ENCODE measurements at places on chromosomes 16 and 17.
A peak's percentile ranks its signal among the peaks of the same experiment; 100 is the strongest.

- DNase-seq, result no peak
Observed at GRCh38 chr17:73782641-73783381, 138.6 kb upstream of the SDK2 start.

DNA sequence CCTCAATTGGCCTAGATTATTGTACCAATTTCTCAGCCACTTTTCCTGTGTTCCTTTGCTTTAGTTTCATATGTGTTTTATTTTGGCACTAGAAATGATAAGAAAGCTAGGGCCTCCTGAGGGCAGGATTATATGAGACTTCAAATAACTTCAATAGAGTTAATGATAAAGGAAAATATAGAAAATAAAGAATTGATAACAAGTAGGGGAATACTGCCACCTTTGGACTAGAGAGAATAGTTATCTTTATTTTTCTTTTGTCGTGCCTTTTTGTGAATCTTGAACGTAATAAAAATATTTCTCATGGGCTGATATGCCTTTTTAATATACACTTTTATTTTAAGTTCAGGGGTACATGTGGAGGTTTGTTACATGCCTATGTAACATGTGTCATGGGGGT, 29.3 kb upstream of the RBL2 start:
- no peak for DNase-seq

GRCh38 chr16:66254106-66254505, 112.4 kb upstream of the CDH5 start:
- DNase-seq, result no peak

- DNase-seq, result no peak
Observed at GRCh38 chr16:739560-740458, 988 bp downstream of the CIAO3 start.

DNA sequence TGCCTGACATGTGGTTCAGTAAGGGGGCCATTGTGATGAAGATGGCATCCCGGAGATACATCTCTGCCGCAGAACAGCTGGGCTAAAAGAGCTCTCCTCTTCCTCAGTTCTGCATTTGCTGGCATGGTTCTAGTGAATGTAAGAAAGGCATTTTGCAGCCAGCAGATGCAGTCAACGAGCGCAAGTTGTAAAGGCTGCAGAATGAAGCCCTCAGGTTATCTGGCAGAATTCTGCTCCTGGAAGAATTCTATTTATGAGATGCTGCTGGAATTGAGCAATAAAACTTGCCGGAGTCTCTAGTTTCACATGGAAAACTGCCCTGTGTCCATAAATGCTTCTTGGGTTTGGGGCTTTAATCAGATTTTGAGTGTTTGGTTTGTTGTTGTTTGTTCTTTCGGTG, 176.8 kb upstream of the HSBP1 start:
- no peak for DNase-seq

DNA sequence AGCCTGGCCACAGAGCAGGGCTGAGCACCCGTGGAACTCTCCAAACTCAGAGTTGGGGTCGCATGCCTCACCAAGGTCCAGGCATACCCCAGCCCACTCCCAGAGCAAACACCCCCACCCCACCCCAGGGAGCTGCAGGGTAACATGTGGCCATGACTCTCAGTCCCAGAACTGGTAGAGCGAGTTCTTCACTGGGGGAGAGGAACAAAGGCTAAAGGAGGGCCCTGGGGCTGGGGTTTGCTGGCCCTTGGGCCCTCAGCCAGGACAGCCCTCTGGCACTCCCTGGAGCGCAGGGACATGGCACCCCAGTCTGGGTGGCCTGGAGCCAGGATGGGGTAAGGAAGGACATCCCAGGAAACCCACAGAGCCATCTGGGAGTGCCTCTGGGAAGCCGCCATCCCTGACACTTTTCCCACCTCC, 4.2 kb downstream of the HID1 start:
- DNase-seq, result no peak

- DNase-seq, result no peak
Observed at GRCh38 chr16:85584819-85585282, 28.3 kb upstream of the GSE1 start.

- DNase-seq, result peak; percentile 81
Observed at GRCh38 chr17:7932949-7933348, 943 bp downstream of the CNTROB start.

DNA sequence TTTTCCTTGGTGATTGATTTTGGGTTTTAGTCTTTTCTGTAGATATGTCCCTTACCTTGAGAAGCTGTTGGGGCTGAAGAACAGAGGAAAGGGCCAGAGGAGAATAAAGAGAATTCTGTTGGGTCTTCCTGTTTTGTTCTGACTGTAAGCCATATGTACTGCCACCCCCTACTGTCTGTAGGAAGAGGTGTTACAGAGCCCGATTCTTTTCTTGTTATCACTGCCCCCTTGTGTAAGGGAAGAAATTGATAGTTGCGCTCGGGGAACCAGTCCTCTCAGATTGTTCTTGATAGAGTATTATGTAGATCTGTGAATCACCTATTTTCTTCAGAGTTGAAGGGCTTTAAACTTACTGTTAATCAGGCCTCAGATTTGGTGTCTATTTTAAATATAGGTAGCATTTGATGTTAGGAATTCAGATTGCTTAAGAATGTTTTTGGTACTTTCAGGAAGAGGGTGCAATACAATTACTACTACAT, 2.4 kb downstream of the TANC2 start:
- peak; percentile 89 for DNase-seq

DNA sequence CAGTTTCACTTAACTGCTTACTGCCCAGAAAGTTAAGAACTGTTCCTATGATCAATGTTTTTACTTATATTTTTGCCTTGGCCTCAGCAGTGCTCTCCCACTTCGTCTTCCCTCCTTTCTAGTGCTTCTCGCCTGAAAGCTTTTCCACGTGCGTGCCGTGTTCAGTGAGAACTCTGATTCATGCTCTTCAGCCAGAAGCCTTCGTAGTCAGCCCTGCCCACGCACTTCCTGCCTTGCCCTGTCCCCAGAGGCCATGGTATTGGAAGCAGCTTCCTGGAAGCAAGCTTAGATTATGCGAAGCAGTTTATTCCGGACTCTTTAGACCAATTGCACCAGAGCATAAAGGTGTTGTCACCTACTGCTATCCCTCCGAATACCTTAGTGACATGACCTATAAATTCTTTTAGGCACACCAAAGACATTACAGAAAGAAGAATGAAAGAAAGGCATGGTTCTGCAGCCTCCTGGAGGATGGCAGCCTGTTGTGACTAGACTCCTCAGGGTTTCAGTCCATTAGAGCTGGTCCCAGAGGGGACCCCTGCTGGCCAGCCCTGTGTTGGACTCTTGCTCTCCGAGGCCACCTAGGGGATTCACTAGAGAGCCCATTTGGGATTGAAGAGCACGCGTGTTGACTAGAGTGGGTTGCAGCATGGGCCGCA, 105.2 kb downstream of the RPTOR start:
- peak; percentile 90 for DNase-seq

DNA sequence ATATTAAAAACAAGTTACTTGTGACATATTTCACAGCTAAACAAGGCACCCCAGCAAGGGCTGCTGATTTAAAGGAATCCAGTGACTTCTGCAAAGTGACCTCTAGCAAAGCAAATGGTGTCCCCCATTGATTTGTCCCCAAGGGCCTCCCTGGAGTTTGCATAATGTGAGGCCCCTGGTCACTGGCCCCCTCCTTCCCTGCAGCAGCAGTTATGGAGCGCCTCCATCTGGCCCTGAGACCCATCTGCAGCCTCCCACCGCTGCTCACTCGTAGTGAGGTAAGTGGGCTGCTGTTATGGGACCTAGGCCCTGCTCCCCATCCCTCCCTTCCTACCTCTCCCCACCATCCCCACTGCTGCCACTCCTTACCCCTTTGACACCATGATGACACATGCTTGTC, 19.6 kb upstream of the EEF2K start:
- no peak for DNase-seq

- no peak for DNase-seq
Observed at GRCh38 chr16:29714972-29715371, 30.8 kb downstream of the C16orf54 start.

GRCh38 chr17:73068322-73069153, 23.9 kb downstream of the SLC39A11 start:
- peak; percentile 41 for DNase-seq

DNA sequence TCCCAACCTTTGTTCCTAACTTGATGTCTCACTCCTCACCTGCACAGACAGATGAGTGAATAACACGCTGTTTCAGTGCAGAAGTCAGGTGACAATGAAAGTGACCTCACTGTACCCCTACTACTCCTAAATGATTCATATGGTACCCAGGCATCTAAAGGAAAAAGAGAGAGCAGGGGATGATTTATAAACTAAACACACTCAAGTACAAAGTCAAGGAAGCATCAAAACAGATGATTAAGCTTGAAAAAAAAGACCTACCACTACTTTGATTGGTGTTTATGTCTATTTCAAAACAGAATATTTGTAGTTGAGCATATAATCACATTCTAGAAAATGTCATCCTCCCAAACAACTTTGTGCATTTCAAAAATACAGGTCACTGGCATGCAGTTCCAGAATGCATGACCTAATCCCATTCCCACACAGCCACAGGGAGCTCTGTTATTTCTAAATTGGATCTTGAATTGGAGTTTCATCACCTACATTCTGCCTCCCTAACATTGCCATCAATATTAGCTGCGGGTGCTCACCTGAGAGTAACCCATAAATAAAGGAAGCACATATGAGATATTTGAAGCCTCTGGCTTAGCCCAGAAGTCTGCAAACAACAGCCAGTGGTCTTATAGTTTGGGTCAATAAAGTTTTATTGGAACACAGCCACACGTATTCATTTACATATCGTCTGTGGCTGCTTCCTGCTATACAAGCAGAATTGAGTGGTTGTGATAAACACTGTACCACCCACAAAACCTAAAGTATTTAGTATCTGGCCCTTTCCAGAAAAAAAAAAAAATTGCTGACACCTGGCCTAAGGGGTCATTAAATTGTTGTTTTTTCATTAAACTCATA, 14.0 kb downstream of the HS3ST3A1 start:
- no peak for DNase-seq

DNA sequence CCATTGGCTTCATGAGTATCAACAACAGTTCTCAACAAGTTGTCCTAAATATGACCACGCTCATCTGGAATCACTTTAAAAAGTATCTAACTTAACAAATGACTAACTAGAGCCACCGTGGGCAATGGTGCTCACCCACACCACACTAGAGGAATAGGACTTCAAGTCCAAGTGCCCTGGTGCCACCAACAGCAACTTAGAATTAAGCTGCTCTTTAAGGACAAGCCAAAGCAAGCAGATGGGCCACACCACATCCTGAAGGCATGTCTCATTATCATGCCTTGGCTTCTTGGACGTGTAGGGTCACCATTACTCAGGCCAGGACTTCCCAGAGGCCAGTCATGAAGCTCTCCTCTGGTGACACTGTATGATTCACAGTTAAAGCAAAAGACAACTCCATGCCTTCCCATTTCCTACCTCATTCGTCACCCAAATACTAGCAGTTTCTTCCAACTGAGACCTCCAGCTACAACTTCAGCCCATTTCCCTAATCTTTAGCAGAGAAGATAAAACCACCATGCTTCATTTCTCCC, 9.4 kb upstream of the SLC6A4 start:
- no peak for DNase-seq

GRCh38 chr17:18626152-18626870, 17.9 kb downstream of the TBC1D28 start:
- no peak for DNase-seq

DNA sequence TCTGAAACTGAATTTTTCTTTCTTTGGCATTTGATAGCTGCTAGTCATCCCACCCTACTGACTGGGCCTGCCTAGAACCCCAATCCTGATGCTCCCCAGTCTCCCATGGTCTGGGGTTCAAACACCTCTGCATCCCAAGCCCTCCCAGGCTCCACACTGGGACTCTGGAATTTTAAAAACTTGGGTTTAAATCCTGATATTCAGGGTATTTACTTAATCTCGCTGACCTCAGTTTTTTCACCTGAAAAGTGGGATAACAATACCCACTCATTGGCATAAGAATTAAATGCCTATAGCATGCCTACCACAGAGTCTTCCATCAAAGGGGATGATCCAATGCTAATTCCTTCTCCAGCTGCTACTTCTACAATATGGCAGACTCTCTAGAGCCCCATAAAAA, 264.4 kb downstream of the NPIPA8 start:
- DNase-seq, result no peak

DNA sequence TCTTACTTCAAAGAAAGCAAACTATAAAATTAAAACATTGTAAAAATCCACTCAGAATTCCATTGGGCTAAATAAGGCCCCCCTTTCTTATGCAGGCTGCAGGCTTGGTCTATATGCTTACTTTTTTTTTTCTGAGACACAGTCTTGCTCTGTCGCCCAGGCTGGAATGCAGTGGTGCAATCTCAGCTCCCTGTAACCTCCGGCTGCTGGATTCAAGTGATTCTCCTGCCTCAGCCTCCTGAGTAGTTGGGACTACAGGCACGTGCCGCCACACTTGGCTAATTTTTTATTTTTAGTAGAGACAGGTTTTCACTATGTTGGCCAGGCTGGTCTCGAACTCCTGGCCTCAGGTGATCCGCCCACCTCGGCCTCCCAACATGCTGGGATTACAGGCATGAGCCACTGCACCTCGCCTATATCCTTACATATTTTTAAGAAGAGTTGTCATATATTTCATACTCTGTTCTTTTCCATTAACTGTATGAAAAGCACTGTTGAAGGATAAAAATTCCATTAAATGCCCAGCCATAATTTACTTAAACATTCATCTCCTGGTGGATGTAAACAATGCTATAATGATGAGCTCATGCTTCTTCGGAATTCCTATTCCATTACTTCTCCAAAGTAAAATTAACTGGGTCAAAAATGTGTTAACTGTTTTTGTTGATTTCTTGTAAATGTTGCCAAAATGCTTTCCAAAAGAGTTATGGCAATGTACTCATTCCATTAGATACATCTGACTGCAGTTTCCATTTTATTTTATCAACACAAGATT, 17.8 kb downstream of the SNN start:
- DNase-seq, result no peak

DNA sequence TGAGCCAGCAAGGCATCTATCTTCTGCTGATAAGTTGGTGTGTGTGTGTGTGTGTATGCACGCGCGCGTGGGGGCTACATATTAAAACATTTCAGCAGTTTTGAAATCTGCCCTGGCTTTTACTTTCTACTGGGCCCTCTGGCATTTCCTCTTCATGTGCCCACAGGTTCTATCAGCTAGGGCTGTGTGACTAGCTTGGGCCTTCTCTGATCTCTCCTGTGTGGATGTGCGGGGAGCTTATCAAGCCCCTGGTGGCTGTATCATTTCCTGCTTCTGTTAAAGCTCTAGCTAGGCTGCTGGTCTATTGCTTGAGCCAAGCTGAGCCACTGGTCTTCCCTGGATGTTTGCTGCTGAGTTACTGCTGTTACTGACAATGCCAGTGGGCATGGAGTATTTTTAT, 132.5 kb downstream of the AATF start:
- peak; percentile 33 for DNase-seq

DNA sequence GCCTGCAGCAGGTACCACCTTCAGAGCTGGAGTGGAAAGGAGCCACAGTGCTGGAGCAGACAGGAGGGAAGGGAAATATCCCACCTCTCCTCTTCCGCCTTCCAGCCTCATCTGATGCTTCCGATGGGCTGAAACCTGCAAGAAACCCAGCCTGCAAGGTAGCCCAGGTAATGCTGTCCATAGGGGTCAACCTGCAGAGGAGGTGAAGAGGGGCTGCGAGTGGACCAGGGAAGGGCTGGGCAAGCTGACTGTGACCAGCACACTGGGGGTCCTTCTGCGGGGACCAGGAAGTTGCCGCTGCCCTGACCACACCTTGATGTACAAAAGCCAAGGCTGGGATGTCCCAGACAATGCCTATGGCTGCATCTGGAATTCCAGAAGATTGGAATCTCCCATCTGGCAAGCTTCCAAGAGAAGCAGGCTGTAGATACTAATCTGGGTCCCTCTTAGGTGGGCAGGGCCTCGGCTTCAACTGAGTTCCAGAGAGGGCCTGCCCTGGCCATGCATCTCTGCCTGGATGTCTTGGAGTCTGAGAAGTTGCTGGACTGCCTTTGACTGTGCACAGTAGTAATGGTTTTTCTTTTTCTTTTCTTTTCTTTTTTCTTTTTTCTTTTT, 5.8 kb downstream of the FOXL1 start:
- no peak for DNase-seq

Data from suppressor macrophage (primary cell).